Fibroblast of skin of right quadriceps (primary cell): ENCODE measurements at places on chromosomes 13 and 19.
A peak's percentile ranks its signal among the peaks of the same experiment; 100 is the strongest.

GRCh38 chr19:29967623-29968022 lies 25.6 kb downstream of the URI1 start:
- peak; percentile 6 for DNase-seq

DNA sequence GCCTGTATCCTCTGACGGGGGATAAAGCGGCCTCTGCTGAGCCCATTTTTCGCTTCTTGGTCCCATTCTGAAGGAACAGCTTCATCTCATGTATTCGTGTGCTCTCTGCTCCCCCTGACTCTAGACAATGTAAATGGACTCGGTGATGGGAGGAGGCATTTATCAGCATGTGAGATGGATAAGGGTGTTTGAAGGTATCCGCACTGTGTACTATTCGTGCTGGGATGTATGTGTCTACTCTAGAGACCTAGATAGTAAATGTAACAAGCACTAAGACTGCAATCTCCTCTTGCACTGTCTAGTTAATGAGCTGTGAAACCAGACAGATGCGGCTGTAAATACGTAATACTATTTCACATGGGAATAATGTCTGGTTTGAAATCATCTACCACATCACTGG lies 134.6 kb upstream of the ARGLU1 start:
- DNase-seq, result no peak

- DNase-seq, result no peak
Observed at GRCh38 chr13:95204231-95204765, 97.0 kb downstream of the ABCC4 start.

DNA sequence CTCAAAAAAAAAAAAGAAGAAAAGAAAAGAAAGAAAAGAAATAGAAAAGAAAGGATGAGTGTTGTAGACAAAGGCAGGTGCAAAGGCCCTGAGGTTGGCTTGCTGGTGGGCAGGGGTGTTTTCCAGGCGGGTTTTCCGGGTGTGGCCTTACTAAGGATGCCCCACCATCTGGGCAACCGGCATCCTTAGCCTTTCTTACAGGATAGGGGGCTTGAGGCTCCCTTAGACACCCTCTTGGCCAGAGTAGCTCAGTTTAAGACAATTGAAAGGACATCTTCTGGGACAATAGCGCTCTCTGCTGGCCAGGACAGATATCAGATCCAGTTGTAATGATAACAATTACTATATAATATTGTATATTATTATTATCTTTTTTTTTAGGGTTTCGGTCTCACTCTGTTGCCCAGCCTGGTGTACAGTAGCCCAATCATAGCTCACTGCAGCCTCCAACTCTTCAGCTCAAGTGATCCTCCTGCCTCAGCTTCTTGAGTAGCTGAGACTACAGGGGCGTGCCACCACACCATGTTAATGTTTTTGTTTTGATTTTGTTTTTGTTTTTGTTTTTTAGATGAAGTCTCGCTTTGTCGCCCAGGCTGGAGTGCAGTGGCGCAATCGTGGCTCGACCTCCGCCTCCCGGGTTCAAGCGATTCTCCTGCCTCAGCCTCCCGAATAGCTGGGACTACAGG lies 1.4 kb upstream of the QTRT1 start:
- peak; percentile 52 for DNase-seq

DNA sequence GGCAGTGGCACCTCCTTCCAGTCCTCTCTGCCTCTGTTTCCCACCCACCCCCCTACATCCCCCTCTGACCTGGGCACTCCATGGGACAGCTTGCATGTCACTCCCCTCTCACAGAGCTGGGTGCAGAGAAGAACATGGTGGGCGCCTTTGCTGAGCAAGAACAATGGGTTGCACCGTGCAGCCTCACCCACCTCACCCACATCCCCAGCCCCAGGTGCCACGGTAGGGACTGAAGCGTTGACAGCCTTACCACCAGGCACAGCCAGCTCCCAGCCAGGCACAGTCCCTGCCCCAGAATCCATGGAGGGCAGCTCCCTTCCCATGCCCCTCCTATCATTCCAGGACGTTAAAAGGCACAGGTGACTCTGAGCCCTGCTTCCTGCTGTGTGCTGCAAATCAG lies 93.1 kb upstream of the VSTM2B start:
- DNase-seq, result no peak

DNA sequence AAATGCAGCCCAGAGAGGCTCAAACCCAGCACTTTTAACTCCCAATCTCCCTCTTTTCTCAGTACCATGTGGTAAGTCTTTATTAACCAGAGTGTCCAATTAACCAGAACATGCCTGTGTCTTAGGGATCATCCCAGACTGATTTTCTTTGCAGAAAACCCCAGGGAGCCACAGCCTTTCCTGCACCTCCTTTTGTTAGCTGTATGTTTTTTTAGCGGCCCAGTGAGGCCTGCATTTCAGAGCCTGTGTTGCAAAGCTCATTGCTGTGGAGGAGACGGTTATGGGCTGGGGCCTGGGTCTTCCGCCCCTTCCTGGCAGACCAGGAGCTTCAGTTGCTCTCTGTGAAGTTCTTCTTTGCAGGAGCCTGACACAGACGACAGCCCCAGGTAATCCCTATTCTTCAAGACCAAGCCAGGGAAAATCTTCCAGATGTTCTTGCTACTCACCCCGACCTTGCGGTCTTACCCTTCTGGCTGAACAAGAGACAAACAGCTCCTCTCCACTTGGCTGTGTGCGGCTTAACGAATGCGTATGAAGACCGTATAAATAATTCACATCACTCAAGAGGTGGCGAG lies 70.7 kb upstream of the TSHZ3 start:
- DNase-seq, result no peak

DNA sequence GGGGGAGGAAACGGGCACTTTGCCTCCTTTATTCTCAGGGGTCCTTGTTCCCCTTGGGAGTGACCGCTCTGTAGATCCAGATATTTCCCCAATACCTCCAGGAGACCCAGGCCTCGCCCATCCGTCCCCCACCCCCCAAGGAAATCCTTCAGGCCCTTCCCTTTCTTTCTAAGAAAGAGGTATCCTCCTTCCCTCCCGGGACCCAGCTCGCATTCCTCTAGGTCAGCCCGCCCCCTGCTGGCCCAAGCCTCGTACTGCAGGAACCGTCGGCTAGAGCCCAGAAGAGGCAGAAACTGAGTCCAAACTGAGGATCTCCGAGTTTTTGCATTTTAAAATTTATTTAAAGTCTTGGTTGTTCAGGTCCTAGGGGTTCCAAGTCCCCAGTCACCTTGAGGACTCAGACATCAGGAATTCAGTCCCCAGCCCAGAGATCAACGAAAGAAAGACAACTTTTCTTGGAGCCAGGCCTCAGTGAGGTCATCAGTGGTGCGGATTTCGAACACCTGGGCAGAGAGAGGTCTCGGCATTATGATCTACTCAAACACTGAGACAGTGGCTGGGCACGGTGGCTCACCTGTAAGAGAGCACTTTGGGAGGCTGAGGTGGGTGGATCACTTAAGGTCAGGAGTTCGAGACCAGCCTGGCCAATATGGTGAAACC lies 7.5 kb upstream of the LRFN1 start:
- DNase-seq, result peak; percentile 64

GRCh38 chr13:44903574-44903985 lies 85.7 kb downstream of the NUFIP1 start:
- peak; percentile 76 for DNase-seq

GRCh38 chr13:97630725-97631124 lies 196.8 kb downstream of the RAP2A start:
- no peak for DNase-seq

- peak; percentile 55 for DNase-seq
Observed at GRCh38 chr13:65638572-65639168, 1591.5 kb downstream of the PCDH9 start.

- no peak for DNase-seq
Observed at GRCh38 chr13:113805431-113806103, 46.5 kb downstream of the TMEM255B start.

- DNase-seq, result no peak
Observed at GRCh38 chr19:45110851-45111266, 17.9 kb downstream of the PPP1R37 start.

- DNase-seq, result no peak
Observed at GRCh38 chr19:15260939-15261338, 28.7 kb upstream of the EPHX3 start.
